ENCODE measurements at places on chromosomes 5 and 9. TPM values are rescaled to one million over a fixed set of nuclear protein-coding genes. Genes with fewer than 3 reads are reported as not detected.

DDX31 gene
- polyA plus RNA-seq, result 2.5 TPM

GRAMD2B gene
- polyA plus RNA-seq, result 27.0 TPM

C9orf50 gene
- polyA plus RNA-seq, result not detected

VCAN gene
- 3.0 TPM for polyA plus RNA-seq

SOX30 gene
- 0.12 TPM for polyA plus RNA-seq

CHSY3 gene
- 0.50 TPM for polyA plus RNA-seq
